CD4-positive, alpha-beta T cell treated with Interleukin-17A for 4 hours (primary cell): ENCODE measurements at places on chromosomes 5 and 9.

DNA sequence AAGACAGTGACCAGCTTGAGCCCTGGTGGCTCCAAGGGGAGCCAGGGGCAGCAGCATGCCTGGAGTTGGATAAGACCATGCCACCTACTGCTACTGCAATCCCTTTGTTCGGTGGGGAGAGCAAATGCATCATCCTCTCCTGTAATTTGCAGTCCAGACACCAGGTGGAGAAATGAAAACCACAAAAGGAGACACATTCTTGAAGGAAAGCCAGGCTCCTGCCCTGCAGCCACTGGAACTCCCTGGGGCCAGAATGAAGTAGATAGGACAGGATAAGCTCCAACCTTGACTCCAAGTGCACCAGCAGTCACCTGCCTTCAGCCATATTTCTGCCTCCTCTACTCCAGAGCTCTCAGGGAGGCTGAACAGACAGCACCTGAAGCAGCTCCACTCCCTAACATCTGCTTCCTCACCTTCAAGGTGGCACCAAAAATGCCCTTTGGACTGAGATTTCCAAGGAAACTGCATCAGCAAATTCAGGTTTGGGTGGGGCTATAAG lies 65.1 kb upstream of the IQGAP2 start:
- DNase-seq, result peak; percentile 66

DNA sequence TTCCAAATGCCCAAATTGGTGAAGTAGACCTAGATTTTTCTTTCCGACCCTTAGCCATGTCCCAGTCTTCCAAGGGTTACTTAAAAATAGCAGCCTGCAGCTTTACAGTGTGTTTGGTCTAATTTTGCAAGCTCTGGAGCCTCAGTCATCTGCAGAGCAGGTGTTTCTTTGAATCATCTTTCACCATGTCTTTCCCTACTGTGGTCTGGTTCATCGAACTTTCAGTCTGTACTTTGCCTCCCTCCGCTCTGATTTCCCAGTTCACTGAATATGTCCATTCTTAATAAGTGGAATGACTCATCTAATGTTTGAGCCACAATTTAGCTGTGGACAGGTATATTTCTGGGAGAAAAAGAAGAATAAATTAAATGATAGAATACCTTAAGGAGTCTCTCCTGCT lies 1060.7 kb downstream of the EFNA5 start:
- DNase-seq, result no peak

- peak; percentile 29 for DNase-seq
Measured at GRCh38 chr5:141186897-141187512, at the start of gene PCDHB9. TSS of gene PCDHB9 (plus strand) at chr5:141187161. CDS start at chr5:141187319, 158 bp downstream.

- DNase-seq, result no peak
Measured at GRCh38 chr5:157915638-157916037, 56.7 kb upstream of the CLINT1 start.

GRCh38 chr5:60961685-60962084 lies 16.7 kb downstream of the NDUFAF2 start:
- no peak for DNase-seq

GRCh38 chr9:124363326-124364096 lies 51.7 kb downstream of the PSMB7 start:
- DNase-seq, result no peak

DNA sequence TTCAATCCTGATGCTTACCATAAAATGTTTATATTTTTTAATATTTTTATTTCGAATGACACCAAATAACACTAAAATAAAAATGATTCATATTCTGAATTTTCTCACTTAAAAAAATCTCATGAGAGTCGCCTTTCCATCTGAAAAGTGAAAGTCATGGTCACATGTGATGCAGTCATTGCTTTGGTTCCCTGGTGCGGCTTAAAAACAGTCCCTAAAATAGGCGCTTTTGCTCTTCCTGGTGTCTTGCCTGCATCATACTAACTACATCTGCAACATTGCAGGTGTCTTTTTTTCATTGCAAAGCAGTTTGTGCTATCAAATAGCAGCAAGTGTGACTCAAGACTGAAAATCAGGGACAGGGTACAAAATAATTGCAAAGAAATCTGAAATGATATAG lies 185.2 kb upstream of the NREP start:
- no peak for DNase-seq

DNA sequence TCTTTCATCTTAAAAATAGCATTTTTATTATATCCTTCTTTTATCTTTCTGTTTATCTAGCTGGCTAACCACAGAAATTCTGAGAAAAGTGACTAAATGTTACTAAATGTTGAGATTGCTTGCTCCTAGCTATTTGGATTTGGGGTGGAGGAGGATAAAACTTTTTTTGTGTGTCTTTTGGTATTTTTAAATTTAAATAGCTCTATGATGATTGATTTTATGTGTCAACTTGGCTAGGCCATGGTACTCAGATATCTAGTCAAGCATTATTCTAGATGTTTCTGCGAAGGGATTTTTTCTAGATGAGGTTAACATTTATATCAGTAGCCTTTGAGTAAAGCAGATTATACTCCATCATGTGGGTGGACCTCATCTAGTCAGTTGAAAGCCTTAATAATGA lies 75.0 kb downstream of the GCNT1 start:
- no peak for DNase-seq

- DNase-seq, result no peak
Measured at GRCh38 chr9:114087721-114088120, 9.6 kb upstream of the AMBP start.

GRCh38 chr5:140311011-140311467 lies 8.1 kb upstream of the PFDN1 start:
- no peak for DNase-seq
